ENCODE measurements at places on chromosomes 4 and X.
A peak's percentile ranks its signal among the peaks of the same experiment; 100 is the strongest.

GRCh38 chrX:1475881-1476280, 23.2 kb upstream of the ASMTL start:
- DNase-seq = peak; percentile 1

DNA sequence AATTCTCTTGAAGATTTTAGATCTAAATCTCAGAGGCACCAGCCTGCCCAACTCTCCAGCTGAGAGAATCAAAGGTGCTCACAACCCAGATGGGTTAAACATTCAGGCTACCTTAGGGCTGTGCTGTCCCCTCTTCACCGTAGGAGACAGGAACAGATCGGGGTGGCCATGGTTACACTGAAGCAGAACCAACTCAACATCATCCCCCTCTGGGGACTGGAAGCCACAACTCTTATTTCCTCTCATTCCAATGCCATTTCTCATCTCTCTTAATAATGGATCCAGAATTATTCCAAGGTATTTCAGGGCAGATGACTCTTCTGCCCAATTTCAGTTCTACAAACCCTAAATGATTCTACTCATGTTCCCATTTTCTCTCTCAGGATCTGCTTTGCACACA, 109.7 kb downstream of the NKX6-1 start:
- DNase-seq = no peak

- no peak for DNase-seq
These were observed 79.7 kb downstream of the CPE start for GRCh38 chr4:165458471-165458870.

GRCh38 chr4:184856277-184856609, 30.5 kb upstream of the ACSL1 start:
- no peak for DNase-seq

DNA sequence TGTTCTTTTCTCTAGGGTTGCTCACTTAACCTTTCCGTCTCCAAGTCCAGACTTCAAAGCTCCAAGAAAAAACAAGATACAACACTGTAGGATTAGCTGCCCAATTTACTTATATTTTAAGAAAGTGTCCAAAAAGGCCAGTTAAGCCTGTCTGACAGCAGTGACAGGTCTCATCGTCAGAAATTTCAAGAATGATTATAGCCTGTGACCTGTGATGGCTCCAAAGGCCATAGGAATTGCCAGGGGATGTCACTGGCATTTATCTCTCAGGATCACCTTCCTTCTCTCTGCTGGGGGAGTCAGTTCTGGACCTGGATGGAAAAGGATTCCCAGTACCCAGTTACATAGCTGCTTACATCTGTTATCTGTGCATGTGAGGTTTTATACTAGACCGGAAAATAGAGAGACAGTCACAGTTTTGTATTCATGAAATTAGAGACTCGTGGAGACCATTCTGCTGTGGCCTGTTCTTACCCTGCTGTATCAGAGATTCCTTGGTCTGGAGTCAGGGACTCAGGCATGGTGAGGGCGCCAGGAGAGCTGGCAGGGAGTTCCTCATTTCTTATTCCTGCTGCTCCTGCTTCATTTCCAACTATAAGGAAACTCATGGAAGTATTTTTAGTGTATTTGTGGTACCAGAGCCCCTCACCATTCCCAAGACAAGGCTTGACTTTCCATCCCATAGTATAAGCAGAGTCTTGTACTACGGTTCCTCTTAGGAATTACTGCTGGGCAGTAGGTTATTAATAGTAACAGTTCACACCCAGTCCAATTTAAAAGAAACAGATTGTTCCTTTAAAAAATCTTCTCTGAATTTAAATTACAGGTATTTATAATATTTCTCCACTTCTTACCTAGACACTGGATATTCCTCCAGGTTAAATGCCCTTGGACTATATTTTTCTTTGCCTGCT, 220.8 kb downstream of the SHROOM3 start:
- DNase-seq = no peak

DNA sequence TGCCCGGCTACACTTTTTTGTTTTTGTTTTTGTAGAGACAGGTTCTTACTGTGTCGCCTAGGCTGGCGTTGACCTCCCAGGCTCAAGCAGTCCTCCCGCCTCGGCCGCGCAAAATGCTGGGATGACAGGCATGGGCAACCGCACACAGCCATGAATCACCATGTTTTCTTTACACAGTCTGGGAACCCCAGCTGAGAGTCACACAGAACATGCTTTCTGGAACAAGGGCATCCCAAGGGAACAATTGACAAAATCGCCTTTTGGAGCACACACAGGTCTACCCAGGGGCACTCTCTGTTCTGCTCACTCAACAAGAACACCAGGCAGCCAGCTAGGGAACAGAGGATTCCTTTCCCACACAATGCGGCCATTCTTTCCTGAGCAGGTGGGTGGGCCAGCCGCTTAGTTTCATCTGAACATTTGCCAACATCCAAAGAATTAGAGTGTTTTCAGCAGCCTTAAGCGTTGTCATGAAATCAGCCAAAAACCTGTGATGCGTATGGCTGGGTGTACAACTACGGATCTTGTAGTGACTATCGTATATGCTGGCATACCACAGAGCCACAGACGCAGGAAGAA, 15.7 kb downstream of the PRKX start:
- DNase-seq = no peak

All from stimulated activated effector memory CD8-positive, alpha-beta T cell treated with anti-CD3 and anti-CD28 coated beads, Interleukin-12 subunit alpha, Interleukin-12 subunit beta, amount 100 ng/mL, for 72 hours (primary cell).